Brain (organoid and tissue), 16 donors: ENCODE measurements at places on chromosomes 1 and 21. TPM values are rescaled to one million over a fixed set of nuclear protein-coding genes. Genes with fewer than 3 reads are reported as not detected.

Gene ITLN1
- not detected for polyA plus RNA-seq

Gene DYNLT4
- polyA plus RNA-seq, result not detected

Gene CCDC28B
- polyA plus RNA-seq, result 104 TPM

Gene OR2L5
- not detected for polyA plus RNA-seq

Gene PLK3
- polyA plus RNA-seq, result 4.9 TPM

Gene NBPF4
- polyA plus RNA-seq, result not detected

Gene PROK1
- polyA plus RNA-seq, result 1.1 TPM

Gene KRTAP21-2
- polyA plus RNA-seq, result not detected

Gene TCHH
- 0.07 TPM for polyA plus RNA-seq

Gene PCP4L1
- 5.2 TPM for polyA plus RNA-seq

Gene IQCC
- polyA plus RNA-seq, result 8.3 TPM

Gene NPPB
- 0.56 TPM for polyA plus RNA-seq

Gene TACSTD2
- polyA plus RNA-seq, result 0.39 TPM

Gene SPATA21
- not detected for polyA plus RNA-seq

Gene LCE1F
- not detected for polyA plus RNA-seq

Gene KRTAP19-7
- polyA plus RNA-seq, result not detected

Gene NBPF6
- not detected for polyA plus RNA-seq

Gene FCRL3
- not detected for polyA plus RNA-seq

Gene LORICRIN
- polyA plus RNA-seq, result not detected

Gene UBR4
- polyA plus RNA-seq, result 75.8 TPM

Gene SYT2
- polyA plus RNA-seq, result 3.7 TPM

Gene LRRC38
- polyA plus RNA-seq, result 0.24 TPM

Gene CELA3B
- polyA plus RNA-seq, result not detected
